ENCODE measurements at places on chromosomes 1 and 21.
A peak's percentile ranks its signal among the peaks of the same experiment; 100 is the strongest.

- no peak for DNase-seq
Measured at GRCh38 chr1:228094432-228095016, 8.6 kb downstream of the C1orf35 start.

- DNase-seq = no peak
Measured at GRCh38 chr21:44534688-44535087, 5.3 kb downstream of the KRTAP10-1 start.

GRCh38 chr1:25066256-25066655 is 136.2 kb upstream of the RUNX3 start:
- peak; percentile 39 for DNase-seq

DNA sequence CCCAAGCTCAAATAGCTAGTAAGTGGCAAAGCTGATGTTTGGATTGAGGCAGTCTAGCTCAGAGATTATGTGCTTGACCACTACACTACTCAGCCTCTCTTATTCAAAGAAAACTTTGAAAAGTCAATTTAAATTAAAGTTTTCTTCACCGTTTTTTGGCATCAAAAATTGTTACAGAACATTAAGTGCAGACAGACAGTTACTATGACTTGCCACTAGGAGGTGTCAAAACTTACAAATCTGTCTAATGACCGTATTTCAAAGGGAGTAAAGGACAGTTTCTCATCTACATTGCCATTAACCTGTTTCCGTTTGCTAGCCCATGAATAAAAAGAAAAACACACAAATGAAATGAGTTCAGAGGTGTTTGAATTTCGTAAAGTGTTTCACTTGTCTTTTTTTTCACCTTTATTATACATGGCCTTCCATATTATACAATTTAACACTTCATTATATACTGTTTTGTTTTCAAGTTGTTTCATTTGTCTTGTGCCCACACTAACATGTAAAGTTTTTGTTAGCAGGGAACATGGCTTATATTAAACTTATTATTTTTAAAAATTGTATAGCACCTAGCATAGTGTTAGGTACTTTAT is 57.4 kb upstream of the MTF2 start:
- DNase-seq = peak; percentile 40

DNA sequence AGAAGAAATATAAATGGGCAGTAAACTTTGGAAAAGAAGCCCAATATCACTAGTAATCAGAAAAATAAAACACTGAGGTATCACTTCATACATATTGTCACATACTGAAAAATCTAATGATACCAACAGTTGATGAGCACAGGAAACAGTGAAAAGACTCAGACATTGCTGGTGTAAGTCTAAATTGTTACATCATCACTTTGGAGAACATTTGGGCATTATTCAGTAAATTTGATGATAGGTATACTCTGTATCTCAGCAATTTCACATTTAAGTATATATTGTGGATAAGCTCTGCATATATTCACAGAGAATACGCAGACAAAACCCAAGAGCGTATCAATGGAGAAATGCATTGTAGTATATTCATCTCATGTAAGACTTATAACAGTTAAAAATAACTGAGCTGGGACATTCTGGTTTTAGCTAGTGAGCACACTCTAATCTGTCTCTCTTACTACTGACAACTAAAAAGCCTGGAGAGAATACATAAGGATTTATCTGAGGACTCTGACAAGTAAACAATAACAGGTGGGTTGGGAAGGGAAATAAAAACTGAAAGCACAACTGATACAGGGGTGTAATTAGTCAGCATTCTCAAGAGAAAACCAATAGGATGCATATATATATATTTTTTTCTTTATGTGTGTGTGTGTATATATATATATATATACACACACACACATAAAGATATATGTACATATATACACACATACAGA is 212.7 kb upstream of the JUN start:
- DNase-seq = no peak

- DNase-seq = peak; percentile 56
Measured at GRCh38 chr1:235295902-235296350, 32.1 kb downstream of the ARID4B start.

DNA sequence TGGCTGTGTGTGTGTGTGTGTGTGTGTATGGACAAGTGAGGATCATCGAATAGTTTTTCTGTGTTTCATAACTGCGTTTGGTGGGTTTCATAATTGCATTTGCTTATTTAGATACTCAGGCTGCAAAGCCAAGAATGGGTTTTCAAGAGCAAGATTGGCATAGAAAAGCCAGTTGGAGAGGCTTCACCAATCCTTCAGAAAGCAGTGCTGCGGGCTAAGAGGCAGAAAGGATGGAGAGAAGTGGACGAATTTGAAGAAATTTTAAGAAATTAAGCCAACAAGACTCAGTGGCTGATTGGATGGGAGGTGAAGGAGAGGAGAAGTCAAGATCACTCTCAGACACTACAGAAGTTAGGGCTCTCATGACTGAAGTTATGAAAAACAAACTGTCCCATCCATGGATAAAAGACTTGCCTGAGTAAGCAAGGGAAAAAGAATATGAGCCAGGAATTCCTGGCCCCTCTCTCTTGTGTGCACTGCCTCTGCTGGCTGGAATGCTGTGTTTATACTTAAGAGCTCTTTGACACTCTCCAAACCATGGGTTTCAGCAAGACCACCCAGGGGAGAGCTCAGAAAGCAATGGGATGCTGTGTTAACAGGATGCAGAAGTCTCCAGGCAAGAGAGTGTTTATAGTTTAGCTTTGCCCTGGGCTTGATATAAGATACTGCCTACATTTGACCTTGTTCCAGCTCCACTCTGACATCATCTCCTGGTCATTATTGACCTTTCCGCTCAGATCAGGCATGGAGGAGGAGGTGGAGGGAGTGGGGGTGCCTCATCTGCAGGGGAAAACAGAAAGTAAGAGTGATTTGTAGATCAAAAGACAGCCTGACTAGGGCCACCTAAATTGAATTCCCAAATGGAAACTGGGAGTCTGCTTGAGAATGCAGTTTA is 232.0 kb upstream of the PLXNA2 start:
- peak; percentile 41 for DNase-seq

- no peak for DNase-seq
Measured at GRCh38 chr1:166378805-166379204, 212.0 kb upstream of the FAM78B start.

DNA sequence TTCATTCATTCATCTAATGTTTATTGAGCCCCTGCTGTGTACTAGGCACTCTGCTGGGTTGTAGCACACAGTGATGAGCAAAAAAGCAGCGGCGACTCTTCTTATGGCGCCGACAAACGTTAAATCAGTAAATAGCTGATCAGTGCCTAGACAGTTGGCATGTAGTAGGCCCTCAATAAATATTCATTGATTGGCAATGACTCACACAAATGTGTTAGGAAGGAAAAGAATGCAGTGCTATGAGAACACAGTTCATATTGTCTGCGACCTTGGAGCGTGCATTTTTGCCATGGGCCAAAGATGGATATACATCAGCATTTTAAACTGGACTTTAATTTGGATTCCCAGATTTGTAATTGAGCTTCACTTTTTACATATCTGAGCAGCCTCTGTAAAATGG is 52.0 kb downstream of the PRDM2 start:
- DNase-seq = no peak

DNA sequence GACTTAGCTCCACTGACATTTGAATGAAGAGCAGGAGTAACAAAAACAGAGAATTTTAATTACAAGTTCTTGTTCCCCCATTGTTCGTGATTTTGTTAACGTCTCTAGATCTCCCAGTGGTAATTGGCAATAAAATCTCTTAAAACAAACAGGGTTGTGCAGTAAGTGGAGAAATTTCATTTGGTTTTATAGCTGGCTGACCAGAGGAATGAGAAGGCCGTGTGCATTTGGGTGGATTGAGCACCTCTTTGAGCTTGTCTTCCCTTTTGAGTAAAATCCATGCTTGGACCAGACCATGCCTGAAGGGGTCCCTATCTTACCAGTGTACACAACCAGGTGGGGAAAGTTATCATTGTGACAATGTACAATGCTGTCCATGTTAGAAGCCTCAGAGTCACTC is 137.8 kb downstream of the HIVEP3 start:
- DNase-seq = no peak

- DNase-seq = no peak
Measured at GRCh38 chr1:178644308-178645120, 80.5 kb upstream of the RALGPS2 start.

DNA sequence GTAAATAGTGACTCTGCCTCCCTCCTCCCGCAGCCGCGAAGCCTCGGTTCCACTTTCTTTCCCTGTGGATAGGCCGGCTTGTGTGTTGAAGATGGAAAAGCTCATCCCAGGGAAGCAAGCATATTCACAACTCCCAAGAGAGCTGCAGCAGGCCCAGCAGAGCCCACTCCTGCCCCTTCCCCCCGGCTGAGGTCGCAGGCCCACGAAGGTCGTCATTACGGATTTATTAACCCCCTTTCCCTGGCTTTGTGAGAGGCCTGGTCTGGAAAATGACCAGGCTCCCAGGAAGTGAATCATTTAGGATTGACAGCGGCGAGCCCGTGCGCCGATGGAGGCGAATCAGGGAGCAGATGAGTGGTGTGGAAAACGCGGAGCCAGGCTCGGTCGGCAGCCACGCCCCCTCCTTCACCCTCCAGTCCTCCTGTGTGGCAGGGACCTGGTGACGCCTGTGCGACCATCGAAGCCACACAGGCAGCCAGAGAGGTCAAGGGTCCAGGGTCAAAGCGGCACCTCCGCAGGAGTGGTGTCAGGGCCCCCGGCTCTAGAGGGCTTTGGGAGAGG is 93.4 kb downstream of the PRDM16 start:
- no peak for DNase-seq

- no peak for DNase-seq
Measured at GRCh38 chr1:41827991-41828570, 90.6 kb downstream of the HIVEP3 start.

- DNase-seq = peak; percentile 34
Measured at GRCh38 chr1:23664837-23665795, 26.5 kb upstream of the RPL11 start.

DNA sequence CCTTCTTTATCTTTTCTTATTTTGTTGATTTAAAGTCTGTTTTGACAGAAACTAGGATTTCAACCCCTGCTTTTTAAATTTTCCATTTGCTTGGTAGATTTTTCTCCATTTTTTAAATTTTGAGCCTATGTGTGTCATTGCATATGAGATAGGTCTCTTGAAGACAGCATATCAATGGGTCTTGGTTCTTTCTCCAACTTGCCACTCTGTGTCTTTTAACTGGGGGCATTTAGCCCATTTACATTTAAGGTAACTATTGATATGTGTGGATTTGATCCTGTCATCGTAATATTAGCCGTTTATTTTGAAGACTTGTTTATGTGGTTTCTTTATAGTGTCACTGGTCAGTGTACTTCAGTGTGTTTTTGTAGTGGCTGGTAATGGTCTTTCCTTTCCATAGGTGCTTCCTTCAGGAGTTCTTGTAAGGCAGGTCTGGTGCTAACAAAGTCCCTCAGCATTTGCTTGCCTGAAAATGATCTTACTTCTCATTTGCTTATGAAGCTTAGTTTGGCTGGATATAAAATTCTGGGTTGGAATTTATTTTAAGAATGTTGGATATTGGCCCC is 223.9 kb downstream of the USP25 start:
- no peak for DNase-seq

DNA sequence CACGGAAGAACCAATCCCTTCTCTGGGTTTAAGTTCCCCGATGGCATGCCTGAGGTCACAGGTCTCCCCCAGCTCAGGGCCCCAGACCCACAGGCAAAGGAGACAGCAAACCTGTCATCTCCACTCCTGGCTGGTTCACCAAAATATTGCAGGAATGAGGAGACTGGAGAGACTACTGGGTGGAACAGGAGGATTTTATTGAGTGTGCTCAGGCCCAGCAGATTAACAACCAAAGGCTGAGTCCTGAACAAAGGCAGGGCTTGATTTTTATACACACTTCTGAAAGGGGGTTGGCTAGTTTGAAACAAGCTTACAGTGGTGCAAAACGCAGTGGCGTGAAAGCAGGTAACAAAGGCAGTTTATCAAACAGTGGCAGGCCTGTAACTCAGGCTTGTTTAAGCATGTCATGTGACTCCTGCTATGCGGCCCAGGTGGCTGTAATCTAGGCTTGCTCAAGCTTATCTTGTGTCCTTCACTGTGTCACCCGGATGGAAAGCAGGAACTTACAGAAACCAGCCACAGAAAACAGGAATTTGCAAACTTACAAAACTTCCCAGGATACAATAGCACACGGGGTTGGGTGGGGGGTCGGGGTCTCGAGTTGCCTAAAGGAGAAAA is 27.4 kb upstream of the KCNJ15 start:
- DNase-seq = no peak

DNA sequence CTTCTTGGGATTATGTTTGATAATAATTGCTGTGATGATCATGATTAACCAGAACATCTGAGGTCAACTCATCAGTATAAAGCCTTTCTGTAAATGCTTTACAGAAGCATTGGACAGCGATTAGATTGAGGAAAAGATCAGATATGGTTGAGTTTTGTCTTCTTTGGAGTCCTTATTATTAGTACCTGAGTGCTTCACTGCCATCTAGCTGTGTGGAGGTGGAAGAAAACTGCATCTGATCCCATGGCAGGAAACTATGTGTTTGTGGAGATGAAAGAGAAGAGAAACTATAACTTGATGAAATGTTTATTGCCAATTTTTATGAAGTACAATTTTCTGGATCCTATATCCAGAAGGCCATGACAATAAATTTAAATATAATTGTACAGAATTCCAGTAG is 11.4 kb downstream of the FLG2 start:
- no peak for DNase-seq

GRCh38 chr1:239647045-239647444 is 260.7 kb downstream of the CHRM3 start:
- DNase-seq = no peak

DNA sequence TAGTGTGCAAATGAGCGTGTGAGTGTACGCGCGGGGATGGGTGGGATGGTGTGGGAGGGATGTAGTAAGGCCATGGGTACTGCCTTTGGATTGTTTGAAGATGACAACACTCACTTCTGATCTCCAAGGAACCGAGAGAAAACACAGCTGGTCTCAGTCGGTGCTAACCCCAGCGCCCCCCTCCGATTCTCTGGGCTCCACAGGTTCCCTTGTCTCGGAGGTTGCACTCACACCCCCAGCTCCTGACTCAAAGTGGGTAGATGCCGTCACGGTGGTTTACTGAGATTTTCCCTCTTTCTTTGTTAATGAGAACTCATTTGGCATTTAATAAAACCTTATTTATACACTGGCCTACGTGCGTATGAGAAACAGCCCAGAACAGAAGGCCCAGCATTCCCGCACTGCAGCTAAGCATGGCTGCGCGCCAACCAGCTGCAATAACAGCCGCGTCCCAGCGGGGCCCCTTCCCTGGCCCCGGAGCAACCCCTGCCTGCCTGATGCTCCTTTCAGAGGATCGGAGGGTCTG is 25.8 kb downstream of the ABCA4 start:
- DNase-seq = peak; percentile 76

All from AG08396 (cell line).